ENCODE measurements at places on chromosomes 12 and 14. TPM values are rescaled to one million over a fixed set of nuclear protein-coding genes. Genes with fewer than 3 reads are reported as not detected.
A peak's percentile ranks its signal among the peaks of the same experiment; 100 is the strongest.

Gene TMEM132D
- total RNA-seq = 13.4 TPM

Gene CATSPERB
- total RNA-seq = 0.44 TPM

Gene TDRD9
- total RNA-seq = 2.2 TPM

Gene ACOT4
- 1.5 TPM for total RNA-seq

Gene KLRB1
- 0.30 TPM for total RNA-seq

Gene ATF7IP
- total RNA-seq = 73.5 TPM

- H3K4me3 ChIP-seq = no peak overlapping the region
- no peaks in the 10 kb centered on the region for H3K36me3 ChIP-seq
- H3K4me1 ChIP-seq = peaks cover 32% of the 10 kb centered on the region
These were observed 1.7 kb upstream of the SYNE3 start for GRCh38 chr14:95518045-95518751.

DNA sequence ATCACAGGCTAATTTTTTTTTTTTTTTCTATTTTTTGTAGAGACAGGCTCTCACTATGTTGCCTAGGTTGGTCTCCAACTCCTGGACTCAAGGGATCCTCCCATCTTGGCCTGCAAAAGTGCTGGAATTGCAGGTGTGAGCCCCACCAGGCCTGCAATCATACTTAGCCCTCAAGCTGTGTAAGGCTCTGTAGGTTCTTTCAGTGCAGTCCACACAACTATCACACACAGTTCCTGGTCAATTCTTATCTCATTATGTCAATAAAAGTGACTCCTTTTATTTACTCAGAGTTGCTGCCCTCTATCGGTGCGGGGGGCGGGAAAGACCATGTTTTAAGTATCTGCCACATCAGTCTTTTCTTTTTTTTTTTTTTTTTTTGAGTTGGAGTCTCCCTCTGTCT is 29.0 kb downstream of the SLC2A3 start:
- H3K4me1 ChIP-seq = no peaks in the 10 kb centered on the region
- no peak for DNase-seq
- no peaks in the 10 kb centered on the region for H3K27me3 ChIP-seq
- no peak overlapping the region for H3K27ac ChIP-seq
- no peaks in the 10 kb centered on the region for H3K36me3 ChIP-seq

- H3K36me3 ChIP-seq = peaks cover 4% of the 10 kb centered on the region
- peak overlapping the region; percentile 78 for H3K27ac ChIP-seq
- peaks cover 47% of the 10 kb centered on the region for H3K4me1 ChIP-seq
- H3K27me3 ChIP-seq = no peaks in the 10 kb centered on the region
These were observed 726 bp downstream of the ZFHX2 start for GRCh38 chr14:23550812-23551265.

DNA sequence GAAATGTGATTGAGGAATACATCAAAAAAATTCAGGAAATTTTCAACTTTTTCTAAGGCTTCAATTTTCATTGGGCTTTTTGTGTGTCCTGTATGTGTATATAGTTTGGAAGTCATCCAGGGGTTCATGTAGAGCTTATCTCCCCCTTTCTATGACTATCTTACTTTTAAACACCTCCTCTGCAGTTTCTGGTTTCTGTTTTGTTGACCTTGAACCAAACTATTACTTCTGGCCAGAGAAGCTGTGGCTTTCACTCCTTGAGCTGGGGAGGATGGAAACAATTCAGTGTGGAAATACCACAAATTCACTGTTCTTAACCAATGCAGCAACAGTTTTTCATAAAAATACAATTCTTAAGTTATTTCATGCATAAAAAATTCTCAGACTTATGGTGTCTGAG is 613.2 kb upstream of the SEL1L start:
- H3K27ac ChIP-seq = no peak overlapping the region
- no peaks in the 10 kb centered on the region for H3K27me3 ChIP-seq
- H3K4me3 ChIP-seq = no peak overlapping the region
- no peaks in the 10 kb centered on the region for H3K4me1 ChIP-seq
- DNase-seq = no peak

GRCh38 chr12:92639017-92639416 is 63.8 kb upstream of the PLEKHG7 start:
- no peaks in the 10 kb centered on the region for H3K4me1 ChIP-seq
- DNase-seq = no peak
- no peaks in the 10 kb centered on the region for H3K27me3 ChIP-seq
- no peak overlapping the region for H3K27ac ChIP-seq

- H3K4me3 ChIP-seq = no peak overlapping the region
- H3K27ac ChIP-seq = no peak overlapping the region
- no peak for DNase-seq
These were observed 7.7 kb downstream of the SOX5 start for GRCh38 chr12:23941780-23942179.

DNA sequence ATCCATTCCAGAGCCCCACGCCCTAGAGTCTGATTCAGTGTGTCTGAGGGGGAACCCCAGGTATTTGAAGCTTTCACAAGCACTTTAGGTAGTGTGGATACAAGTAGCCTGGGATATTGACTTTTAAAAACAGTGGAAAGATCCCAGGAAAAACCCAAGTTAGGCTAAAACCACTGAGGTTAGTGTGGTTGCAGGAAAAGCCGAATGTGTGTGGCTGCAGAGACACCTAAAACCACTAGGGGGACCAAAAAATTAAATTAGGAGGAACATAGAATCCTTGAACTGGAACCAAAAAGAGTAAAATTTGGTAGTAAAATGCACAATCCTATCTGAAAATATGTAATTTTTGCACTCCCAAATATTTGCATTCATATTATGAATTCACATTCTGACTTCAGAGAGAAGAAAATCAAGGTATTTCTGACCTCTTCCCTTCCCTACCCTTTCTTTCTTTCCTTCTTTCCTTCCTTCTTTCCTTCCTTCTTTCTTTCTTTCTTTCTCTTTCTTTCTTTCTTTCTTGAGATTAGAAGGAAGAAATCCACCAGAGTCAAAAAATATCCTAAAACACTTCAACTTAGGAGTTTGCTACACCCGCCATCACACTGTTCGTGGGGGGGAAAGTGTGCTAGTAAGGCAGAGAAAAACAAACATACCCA is 37.8 kb downstream of the SLCO1A2 start:
- no peak for DNase-seq
- no peaks in the 10 kb centered on the region for H3K36me3 ChIP-seq

GRCh38 chr12:90741611-90742010 is 213.4 kb downstream of the CCER1 start:
- DNase-seq = peak; percentile 35
- no peaks in the 10 kb centered on the region for H3K27me3 ChIP-seq
- no peak overlapping the region for H3K27ac ChIP-seq
- no peaks in the 10 kb centered on the region for H3K36me3 ChIP-seq
- H3K4me3 ChIP-seq = no peak overlapping the region

Data from spinal cord (tissue), 10 donors.